Stimulated activated CD4-positive, alpha-beta T cell treated with anti-CD3 and anti-CD28 coated beads, Interleukin-1b, Interleukin-23, amount 100 ng/mL, for 4 hours (primary cell): ENCODE measurements at places on chromosomes 12 and 14.

GRCh38 chr14:89283327-89284060 is 133.5 kb downstream of the FOXN3 start:
- DNase-seq, result no peak

DNA sequence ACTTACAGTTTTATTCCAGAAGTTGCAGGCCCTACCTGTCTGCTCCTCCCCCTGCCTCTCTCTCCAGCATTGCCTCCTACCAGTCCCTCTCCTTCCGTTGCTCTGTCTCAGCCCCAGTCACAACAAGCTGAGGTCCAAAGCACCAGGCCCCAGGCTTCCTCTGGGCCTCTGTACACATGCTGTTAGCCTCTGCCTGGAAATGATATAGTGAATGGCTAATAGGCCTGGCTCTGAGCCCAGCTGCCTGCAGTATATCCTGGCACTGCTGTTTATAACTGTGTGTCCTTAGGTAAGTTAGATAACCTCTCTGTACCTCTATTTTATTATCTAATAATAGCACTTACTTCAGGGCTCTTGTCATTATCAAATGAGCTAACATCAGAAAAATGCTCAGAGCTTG is 114.9 kb upstream of the PWP1 start:
- DNase-seq, result no peak

DNA sequence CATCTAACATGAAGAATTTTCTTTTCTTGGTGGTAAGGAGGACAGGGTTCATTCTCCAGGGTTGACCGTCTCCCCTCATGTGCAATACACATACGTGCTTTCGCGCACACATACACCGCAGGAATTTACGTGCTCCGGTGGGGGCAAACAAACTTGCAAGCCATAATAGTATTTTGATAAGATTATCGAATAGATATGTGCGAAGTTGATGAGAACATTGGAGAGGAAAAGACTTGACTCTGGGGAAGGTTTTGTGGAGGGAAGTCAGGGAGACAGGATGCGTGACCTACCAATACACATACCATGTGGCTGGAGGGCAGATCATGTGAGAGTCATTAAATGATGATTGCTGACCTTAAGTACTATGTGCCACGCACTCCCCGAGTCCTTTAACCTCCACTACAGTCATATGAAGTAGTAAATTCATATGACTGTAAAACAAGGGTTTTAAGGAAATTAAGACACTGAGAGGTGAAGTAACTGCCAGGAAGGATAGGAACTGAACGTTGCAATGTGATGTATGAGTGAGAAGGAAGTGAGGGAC is 921 bp downstream of the RAD51B start:
- DNase-seq, result no peak

- DNase-seq, result no peak
Measured at GRCh38 chr12:20404576-20405346, 36.4 kb downstream of the PDE3A start.

DNA sequence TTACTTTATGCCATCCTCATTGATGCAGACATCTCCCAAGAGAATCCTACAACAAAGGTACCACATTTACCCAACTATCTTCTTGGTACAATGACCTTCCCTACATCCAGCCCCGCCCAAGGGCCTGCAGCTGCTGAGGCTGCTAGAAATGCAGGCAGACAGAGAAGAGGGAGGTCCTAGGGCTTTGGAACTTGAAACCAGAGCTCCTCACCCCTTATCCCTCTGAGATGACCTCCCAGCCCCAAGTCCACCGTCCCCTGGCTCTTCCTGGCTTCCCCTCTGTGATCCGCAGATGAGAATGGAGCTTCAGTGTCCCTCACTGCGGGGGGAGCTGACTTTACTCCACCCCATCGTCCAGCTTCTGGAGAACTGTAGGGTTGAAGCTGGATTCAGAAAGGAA is 1.6 kb upstream of the TNFRSF1A start:
- no peak for DNase-seq

DNA sequence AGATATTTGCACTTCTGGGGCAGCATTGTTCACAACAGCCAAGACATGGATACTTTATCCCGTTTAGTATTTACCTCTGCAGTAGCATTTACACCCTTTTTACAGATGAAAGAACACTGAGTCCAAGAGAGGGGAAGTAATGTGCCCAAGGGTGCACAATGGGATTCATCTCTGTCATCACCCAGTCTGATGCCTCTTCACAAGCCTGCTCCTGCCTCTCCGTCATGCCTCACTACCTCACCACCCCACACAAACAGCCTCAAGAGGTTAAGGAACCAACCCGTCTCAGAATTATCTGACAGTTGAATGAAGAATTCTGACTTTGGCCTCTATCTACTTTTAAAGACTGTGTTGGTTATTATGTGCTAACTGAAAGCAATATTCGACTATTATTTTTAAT is 368.4 kb downstream of the ATP23 start:
- DNase-seq, result no peak

DNA sequence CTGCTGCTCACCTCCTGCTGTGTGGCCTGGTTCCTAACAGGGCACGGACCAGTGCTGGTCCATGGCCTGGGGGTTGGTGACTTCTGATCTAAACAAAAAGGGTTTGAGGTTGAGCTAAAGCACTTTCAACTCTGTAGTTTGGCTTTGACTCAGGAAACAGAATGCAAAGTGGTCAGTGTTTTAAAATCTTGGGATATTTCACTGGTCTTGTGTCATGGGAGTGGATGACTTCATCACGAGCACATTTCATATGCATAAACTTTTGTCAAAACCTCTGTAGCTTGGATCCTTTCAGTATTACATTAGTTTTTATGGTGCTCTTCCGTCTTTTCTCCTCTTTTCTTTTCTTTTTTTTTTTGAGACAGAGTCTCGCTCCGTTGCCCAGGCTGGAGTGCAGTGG is 25.6 kb downstream of the FAM161B start:
- DNase-seq, result no peak

GRCh38 chr12:110373962-110374611 is 29.4 kb downstream of the ANAPC7 start:
- DNase-seq, result no peak

GRCh38 chr12:48970702-48971334 is 717 bp downstream of the WNT10B start:
- DNase-seq, result no peak

- DNase-seq, result no peak
Measured at GRCh38 chr14:68722968-68723566, 69.8 kb downstream of the ZFP36L1 start.

DNA sequence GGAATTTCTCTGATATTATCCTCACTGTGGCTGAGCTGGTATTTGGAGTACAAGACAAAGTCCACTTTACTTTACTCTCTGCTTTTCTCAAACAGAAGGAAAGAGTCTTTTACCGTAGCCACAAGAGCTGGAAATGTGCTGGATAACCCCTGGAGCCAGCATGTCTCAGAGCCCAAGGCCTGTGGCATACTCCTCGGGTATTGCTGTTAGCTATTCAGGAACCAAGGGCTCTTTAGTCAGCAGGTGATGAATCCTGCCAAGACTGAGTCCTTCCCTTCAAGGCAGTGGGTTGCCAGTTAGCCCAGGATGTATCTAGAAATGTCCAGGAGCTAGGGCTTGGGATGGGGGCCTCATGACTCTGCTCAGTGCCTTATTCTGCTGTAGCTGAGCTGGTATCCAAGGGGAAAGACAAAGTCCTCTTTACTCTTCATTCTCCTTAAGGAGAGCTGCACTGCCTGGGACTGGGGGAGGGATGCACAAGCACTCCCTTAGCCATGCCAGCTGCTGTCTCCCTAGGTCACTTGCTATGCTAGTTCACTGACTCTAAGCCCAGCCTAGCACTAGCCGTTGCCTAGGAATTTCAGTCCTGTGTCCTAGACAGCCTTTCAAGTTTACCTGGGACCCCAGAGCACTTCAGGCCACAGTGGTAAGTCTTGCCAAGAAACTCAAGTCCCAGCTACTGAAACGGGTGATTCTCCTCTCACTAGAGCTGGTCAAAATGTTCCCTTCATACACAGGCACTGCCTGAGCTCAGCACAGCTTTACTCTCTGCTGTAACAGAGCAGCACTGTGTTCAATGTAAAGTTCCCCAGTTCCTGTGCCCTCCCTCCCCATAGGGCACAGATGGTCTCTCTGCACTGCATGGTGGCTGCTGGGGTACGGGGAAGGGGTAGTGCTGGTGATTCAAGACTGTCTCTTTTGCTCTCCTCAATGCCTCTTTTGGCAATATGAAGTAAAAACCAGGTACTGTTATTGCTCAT is 136.4 kb downstream of the SLC35F4 start:
- no peak for DNase-seq

- DNase-seq, result no peak
Measured at GRCh38 chr12:75478116-75478794, 2.3 kb upstream of the GLIPR1 start.

GRCh38 chr12:92063641-92064040 is 82.0 kb downstream of the BTG1 start:
- DNase-seq, result no peak

GRCh38 chr12:62834971-62835547 is 99.9 kb downstream of the PPM1H start:
- no peak for DNase-seq

GRCh38 chr12:57134949-57135348 is 6.7 kb downstream of the LRP1 start:
- DNase-seq, result no peak

DNA sequence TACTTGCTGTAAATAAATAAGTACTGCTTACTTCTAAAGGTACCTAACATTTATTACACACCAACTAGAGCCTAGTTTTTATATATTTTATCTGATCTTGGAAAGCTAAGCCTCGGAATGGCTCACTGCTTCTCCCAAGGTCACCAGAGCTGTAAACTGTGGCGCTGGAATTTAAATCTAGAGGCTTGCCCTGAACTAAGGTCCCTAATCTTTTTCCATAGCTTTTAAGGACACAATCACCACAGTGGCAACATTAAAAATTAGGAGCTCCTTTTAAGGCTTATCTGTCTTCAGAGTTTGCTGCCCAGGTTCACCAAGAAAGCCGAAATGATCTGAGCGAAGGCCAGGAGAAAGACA is 670 bp downstream of the CCNB1IP1 start:
- DNase-seq, result no peak

GRCh38 chr14:71301611-71302010 is 394.4 kb downstream of the PCNX1 start:
- DNase-seq, result no peak

- no peak for DNase-seq
Measured at GRCh38 chr12:5612556-5613410, 180.9 kb downstream of the NTF3 start.

DNA sequence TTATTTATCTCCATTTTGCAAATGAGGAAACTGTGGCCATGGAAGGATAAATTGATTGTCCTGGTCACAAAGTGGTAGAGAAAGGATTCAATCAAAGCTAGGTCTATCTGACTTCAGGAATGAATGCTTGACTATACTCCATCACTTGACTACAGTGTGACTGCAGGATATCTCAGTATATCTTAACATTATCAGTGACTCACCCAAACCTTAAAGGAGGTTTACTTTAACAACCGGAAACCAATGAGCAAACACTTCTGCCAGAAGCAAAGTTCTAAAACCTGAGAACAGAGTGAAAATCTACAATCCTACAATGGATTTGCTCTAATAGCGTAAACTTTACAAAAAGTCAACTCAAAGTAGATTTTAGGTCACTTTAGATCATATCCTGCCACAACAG is 277.0 kb downstream of the CEP128 start:
- DNase-seq, result no peak

DNA sequence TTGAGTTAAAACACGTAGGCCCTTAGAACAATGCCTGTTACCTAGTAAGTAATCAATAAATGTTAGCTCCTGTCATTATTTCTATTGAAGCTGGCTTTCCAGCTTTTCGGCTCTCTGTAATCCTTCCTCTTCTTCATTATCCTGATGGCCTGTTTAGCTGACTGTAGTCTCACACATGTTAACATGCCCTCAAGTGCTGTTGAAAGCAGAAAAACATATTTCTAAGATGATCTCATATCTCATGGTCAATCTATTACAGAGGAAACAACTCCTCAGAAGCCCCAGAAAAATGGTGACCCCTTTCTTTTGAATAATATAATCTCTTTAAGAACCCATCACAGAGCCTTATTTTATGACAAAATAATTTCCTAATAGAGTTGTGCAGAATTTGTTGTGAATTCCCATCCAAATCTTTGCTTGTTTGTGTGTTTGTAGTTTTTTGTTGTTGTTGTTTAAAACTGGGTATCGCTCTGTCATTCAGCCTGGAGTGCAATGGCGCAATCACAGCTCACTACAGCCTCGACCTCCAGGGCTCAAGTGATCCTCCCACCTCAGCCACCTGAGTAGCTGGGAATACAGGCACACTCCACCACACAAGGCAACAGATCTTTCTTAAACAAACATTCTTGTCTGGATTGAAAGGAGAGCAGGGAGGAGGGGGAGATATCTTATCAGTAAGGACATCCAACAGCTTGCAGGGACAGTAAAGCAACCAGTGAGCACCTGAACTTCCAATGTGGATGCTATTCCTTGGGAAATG is 242.5 kb upstream of the CAND1 start:
- DNase-seq, result no peak

DNA sequence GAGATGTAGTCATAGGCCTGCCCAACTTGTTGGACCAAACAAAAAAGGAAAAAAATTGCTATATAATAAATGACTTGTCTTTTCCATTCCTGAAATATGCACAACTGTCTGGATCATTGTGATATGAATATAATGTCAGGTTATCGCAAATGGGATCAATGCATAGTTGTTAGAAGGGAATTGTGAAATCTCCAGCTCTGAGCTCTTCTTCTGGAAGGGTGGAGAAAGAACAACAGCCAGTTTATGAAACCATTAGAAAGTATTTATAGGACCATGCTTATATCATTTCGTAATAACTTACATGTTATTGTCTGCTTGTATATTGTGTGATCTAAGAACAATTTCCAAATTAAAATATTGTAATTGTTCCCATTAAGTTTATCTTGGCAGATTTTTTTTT is 35.7 kb upstream of the HIF1A start:
- no peak for DNase-seq

- no peak for DNase-seq
Measured at GRCh38 chr14:99327458-99328250, 55.7 kb upstream of the BCL11B start.

DNA sequence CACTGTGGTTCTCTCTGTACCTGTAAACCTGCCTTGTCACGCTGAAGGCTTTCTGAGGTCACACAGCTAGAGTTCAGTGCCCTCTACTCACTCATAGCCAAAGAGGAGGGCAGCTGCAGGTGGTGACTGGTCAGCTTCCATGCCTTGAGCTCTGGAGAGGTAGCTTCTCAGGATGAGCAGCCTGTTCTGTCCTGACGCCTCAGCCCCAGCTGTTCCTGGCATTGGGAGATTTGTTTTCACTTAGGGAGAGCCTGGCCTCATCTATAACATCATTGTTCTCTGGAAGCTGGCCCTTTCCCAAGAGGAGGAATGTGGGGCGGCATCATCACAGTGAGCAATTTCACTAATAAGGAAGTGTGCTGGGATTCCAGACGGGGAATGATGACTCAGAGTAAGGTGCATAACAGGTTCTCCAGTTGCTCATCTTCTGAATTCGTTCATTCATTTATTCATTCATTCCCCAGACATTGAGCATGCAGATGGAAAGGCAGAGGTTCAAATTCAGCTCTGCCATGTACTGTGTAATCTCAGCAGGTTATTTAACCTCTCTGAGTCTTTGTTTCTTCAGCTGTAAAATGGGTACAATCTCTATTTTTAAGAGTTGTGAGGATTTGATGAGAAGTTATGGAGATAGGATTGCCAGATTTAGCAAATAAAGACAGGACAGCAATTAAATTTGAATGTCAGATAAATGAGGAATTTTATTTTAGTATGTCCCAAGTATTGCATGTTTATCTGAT is 255.8 kb upstream of the CRY1 start:
- no peak for DNase-seq
